ENCODE measurements at places on chromosomes 6 and 20.

DNA sequence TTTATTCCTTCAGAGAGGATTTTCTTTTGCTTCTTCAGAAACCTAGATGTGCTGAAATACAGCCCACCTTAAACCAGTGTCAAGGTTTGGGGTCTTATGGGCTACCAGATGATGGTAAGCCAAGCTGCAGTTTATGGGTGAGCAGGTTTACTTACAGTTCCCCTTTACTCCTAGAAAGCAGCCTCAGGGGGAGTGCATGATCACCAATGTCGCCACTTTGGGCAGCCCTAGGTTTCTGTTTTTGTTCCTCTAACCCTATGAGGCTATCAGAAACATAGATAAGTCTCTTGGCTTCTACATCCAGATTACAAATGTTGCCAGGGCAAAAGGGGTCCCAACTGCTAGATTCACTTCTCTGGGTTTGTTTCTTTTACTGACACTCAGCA is 67.2 kb downstream of the TRIM27 start:
- DNase-seq, result no peak

DNA sequence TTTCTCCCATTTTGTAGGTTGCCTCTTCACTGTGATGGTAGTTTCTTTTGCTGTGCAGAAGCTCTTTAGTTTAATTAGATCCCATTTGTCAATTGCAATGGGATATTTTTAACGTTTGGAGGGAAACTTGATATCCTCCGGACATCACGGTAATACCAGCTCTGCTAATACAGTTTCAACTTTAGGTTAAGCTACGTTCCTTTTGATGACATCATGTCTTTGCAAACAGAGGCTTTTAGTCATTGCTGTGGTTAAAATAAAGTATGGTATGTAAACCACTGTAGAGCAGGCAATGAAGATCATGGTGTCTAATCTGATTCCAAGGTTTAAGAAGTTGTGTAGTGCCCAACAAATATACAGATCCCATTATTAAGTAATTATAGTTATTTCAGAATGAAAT is 168.0 kb upstream of the CHD6 start:
- no peak for DNase-seq

GRCh38 chr6:73282871-73283270 is 19.9 kb upstream of the KHDC1 start:
- DNase-seq, result no peak

DNA sequence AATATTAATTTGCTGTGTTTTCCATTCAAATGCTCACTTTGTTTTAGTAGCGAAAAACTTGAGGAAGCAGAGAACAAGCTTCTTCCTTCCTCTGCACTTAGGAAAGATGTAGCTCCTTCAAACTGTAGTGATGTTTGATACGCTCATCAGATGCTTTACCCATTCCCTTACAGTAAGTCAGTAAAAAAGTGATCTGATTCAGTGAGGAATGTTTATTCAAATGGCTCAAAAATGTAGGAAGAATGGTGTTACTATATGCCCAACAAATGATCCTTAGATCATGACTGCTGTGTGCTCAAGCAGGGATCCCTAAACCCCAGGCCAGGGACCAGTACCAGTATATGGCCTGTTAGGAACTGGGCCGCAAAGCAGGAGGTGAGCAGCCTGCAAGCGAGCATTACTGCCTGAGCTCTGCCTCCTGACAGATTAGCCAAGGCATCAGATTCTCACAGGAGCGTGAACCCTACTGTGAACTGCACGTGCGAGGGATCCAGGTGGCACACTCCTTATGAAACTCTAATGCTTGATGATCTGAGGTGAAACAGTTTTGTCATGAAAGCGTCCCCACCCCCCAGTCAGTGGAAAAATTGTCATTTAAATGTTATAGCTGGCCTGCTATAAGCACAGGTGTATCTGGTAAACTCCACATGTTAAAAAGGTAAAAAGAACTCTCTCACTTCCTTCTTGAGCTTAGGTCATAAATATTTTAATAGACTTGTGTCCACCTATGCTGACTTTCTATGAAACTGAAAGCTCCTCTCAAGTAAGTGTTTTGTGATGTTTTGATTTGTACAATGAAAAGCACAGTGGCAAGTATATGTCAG is 187.2 kb downstream of the FOXC1 start:
- no peak for DNase-seq

DNA sequence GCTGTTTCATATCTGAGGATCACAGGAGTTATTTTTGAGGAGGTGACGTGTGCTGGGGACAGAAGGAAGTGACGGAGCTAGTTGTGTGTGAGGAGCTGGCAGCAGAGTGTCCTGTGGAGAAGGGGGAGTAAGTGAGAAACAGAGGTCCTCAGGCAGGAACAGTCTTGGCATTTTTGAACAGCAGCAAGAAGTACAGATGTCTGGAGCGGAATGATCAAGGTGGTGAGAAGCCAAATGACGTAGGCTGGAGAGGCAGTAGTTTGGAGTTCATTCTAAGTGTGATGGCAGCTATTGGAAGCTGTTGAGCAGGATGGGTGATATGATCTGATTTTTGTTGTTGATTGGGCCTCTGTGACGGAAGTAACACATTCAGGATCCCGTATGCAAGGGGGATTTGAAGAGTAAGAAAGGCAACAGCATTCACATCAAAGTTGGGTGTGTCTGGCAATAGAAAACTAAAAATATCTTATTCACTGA is 52.3 kb downstream of the SOBP start:
- no peak for DNase-seq

DNA sequence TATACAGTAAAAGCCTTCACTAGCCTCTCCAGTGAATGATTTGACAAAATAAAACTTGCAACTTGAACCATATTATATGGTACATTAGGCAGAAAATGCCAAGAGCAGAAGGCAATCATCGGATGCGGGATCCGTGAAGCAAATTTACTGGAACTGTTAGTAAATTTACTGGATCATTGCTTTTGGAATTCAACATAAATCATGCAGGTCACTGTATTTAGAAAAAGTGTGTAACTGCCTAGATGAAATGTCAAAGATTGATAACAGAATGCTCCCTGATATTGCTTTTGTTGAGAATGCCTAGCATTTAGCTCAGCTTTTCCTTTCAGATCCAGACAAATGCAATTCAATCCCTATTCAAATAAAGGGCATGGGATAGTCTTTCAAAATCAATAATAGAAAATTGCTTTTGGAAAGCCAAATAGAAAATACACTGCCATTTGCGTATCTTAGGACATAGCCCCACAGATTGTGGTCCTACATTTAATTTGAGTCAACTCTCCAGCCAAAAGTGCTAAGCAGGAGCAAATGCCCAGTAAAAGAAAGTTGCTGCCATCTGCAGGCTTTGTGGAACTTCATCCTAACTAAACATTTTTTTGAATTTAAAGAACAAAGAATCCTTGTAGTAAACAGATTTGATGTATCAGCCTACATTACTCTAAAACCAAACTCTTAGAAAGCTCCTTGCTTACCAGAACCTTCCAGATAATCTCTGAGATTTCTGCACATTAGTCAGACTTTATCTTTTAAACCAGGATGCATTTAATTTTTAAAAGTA is 109.5 kb upstream of the HSF2 start:
- DNase-seq, result no peak

GRCh38 chr6:39836606-39837005 is 44.4 kb downstream of the DAAM2 start:
- DNase-seq, result no peak

DNA sequence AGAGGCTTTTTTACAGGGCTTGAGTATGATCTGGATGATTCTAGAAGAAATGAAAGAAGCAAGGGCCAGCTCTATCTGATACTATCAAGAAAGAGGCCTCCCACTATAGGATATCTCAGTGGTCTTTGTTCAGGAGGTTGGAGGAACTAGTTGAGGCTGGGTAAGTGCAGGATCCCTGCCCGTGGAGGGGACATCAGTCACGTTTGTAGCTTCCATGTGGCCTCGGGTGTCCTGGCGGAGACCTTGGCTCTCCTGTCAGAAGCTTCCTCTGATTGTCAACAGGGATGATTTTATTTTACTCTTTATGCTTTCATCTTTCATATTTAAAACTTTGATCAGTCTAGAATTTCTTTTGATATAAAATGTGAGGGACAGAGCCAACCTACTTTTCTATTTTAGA is 86.6 kb downstream of the PHACTR3 start:
- DNase-seq, result no peak

GRCh38 chr20:63878899-63879663 is 14.0 kb downstream of the TPD52L2 start:
- DNase-seq, result no peak

DNA sequence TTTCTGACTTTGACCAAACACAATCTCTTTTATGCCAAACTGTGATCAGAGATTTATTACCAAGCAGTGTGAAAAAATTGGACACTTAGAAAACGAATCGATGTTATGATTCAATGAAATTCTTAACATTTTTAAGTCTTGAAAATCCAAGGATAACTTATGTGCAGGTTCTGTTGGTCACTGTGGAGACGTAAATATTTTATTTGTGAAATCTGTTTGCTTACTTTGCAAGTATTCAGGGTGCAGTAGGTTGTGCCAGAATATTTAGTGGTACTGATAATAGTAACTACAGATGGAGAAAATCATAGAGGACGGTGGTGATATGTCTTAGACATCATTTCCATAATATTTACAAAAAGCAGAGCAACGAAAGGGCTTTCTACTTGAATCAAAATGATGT is 97.3 kb downstream of the BMP2 start:
- no peak for DNase-seq

- no peak for DNase-seq
Observed at GRCh38 chr6:156953127-156953478, 175.9 kb downstream of the ARID1B start.

DNA sequence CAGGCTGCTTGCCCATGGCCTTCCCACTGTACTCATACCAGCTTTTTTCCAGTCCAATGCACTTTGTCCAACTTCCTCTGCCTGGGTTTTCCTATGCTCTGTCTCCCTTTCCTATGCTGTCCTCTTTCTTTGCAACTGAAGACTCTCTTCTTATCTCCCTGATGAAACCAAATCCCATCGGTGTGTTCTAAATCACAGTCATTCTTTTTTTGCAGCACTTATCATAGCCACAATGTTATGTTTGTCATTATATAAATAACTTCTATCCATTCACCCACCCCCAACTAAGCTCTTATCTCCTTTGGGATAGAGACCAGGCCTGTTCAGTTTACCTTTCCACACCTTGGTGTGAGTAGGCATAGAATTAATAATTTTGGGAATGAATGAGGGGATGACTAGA is 121.0 kb downstream of the GPX5 start:
- DNase-seq, result no peak

DNA sequence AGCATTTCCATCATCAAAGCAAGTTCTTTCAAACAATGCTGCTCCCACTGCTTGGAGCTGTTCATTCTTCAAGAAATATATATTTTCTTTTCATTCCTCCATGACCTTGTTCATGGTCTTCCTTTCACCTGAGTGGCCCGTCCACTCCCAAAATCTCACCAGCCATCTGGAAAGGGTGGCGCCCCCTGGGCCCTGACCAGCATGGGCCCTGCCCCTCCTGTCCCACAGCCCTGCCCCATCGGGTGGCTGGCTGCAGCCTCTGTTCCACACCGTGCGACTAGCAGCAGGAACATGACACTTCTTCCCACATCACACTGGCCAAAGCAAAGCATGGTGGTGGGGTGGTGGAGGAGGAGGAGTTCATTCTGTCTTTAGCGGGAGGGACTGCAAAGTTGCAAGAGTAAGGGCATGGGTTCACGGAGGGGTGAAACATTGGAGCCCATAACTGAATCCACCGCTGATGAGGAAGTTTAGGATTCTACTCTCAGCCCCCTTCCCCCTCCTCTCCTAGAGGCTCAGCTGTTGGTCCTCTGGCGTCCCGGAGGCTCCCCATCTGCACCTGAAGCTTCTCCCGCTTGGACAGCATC is 195.2 kb upstream of the SLC24A3 start:
- no peak for DNase-seq

DNA sequence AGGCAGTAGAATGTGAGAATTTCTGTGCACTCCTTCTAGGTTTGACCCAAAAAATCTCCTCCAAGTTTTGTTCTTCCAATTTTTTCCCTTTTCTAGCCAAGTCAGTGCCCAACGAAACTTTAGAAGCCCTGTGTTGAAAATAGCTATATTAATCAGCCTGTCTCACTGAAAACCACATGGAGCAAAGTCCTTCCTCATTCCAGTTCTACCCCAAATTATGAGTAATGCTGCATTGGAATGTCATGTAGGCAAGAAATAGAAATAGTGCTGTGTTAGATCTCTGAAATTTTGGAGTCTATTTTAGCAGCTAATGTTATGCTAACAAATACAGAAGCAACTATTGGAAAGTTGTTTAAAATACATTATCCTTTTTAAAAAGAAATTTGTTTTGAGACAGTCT is 725.5 kb downstream of the TBC1D32 start:
- DNase-seq, result no peak

DNA sequence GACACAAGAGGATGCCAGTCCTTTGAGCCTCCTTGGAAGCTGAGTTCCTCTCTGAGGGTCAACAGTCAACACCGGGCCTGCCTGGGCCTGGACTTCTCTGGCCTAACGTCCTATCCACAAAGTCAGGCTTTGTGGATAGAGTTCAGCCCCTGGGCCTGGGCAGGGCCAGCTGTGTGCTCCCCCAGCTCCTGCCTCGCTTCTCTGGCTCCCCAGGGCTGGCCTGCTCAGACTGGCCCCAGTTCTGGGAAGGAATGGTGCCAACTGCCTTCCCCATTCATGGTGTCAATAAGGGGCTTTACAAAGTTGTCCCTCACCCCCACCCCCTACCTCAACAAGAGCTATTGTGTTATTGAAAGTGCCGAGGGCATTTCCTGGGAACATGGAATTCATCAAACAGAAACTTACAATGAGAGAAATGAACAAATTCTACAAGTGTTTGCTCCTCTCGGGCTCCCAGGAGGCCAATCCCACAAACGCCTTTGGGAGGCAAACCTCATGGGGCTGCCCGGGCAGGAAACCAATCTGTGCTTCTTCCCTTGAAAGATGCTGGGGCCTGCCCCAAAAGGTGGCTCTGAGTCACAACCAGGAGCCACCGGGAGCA is 26.5 kb upstream of the PPP1R14C start:
- DNase-seq, result no peak

DNA sequence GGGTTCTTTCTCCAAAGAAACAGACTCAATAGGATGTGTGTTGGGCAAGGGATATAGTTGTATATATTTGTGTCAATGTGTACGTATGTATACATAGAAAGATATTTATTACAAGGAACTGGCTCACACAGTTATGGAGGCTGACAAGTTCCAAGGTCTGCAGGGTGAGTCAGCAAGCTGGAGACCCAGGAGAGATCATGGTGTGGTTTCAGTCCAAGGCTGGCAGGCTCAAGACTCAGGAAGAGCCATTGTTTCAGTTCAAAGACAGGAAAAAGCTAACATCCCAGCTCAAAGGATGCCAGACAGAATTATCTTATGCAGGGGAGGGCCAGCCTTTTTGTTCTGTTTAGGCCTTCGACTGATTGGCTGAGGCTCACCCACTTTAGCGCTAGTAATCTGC is 89.9 kb upstream of the RALGAPA2 start:
- no peak for DNase-seq

- no peak for DNase-seq
Observed at GRCh38 chr6:151379933-151380847, 11.2 kb downstream of the ZBTB2 start.

GRCh38 chr20:41261260-41261659 is 56.3 kb downstream of the ZHX3 start:
- DNase-seq, result no peak

- peak; percentile 5 for DNase-seq
Observed at GRCh38 chr6:159788753-159789376, 537 bp downstream of the TCP1 start.

- DNase-seq, result no peak
Observed at GRCh38 chr6:115690854-115691253, 369.8 kb downstream of the FRK start.

Data from stimulated activated CD4-positive, alpha-beta T cell treated with anti-CD3 and anti-CD28 coated beads, TNF-alpha, amount 100 ng/mL, for 24 hours (primary cell).